ENCODE measurements at places on chromosomes 7 and 10.

GRCh38 chr7:20650782-20651181 lies 35.3 kb downstream of the ABCB5 start:
- no peak overlapping the region for H3K27ac ChIP-seq
- no peaks in the 10 kb centered on the region for H3K36me3 ChIP-seq
- no peak overlapping the region for H3K4me3 ChIP-seq
- H3K4me1 ChIP-seq: no peaks in the 10 kb centered on the region
- no peak for DNase-seq

GRCh38 chr7:17075601-17076255 lies 193.9 kb upstream of the AGR3 start:
- H3K27me3 ChIP-seq: no peaks in the 10 kb centered on the region
- no peak overlapping the region for H3K27ac ChIP-seq
- peak; percentile 57 for DNase-seq
- H3K4me3 ChIP-seq: no peak overlapping the region

DNA sequence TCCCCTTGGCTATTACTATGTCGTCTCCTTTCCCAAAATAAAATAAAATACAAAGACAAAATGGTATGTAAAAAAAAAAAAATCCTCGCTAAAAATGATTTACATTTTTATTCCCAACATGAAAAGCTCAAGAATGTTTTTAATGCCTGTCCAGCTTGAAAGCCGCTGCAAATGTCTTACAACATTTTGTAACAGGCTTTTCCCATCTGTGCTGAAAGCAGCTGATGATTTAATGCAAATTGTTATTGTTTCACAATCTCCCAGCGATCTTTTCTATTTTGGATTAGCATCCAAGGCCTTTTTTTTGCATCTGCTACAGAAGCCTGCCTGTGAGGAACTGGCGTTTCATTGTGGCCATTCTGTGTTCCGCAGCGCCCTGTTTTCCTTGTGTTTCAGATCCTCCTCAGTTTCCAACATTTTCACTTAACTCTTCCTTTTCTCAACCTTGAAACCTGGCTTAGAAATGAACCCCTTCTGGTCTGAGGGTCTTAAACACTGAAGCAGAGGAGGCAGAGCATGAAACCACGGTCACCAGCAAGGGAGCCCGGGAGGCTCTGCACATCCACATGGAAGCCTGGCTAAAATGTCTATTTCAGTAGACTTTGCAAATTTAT lies 712.1 kb downstream of the PARD3 start:
- DNase-seq: peak; percentile 87
- no peaks in the 10 kb centered on the region for H3K36me3 ChIP-seq
- peaks cover 13% of the 10 kb centered on the region for H3K4me1 ChIP-seq
- peak overlapping the region; percentile 77 for H3K27ac ChIP-seq

- H3K27ac ChIP-seq: no peak overlapping the region
- DNase-seq: no peak
- H3K4me3 ChIP-seq: no peak overlapping the region
- peaks cover 9% of the 10 kb centered on the region for H3K27me3 ChIP-seq
- H3K36me3 ChIP-seq: no peaks in the 10 kb centered on the region
Measured at GRCh38 chr7:50455658-50456057, 5.5 kb upstream of the FIGNL1 start.

- H3K4me1 ChIP-seq: no peaks in the 10 kb centered on the region
- no peak overlapping the region for H3K4me3 ChIP-seq
- no peaks in the 10 kb centered on the region for H3K27me3 ChIP-seq
- H3K36me3 ChIP-seq: no peaks in the 10 kb centered on the region
- H3K27ac ChIP-seq: no peak overlapping the region
- no peak for DNase-seq
Measured at GRCh38 chr7:71497256-71497946, 365.5 kb downstream of the GALNT17 start.

DNA sequence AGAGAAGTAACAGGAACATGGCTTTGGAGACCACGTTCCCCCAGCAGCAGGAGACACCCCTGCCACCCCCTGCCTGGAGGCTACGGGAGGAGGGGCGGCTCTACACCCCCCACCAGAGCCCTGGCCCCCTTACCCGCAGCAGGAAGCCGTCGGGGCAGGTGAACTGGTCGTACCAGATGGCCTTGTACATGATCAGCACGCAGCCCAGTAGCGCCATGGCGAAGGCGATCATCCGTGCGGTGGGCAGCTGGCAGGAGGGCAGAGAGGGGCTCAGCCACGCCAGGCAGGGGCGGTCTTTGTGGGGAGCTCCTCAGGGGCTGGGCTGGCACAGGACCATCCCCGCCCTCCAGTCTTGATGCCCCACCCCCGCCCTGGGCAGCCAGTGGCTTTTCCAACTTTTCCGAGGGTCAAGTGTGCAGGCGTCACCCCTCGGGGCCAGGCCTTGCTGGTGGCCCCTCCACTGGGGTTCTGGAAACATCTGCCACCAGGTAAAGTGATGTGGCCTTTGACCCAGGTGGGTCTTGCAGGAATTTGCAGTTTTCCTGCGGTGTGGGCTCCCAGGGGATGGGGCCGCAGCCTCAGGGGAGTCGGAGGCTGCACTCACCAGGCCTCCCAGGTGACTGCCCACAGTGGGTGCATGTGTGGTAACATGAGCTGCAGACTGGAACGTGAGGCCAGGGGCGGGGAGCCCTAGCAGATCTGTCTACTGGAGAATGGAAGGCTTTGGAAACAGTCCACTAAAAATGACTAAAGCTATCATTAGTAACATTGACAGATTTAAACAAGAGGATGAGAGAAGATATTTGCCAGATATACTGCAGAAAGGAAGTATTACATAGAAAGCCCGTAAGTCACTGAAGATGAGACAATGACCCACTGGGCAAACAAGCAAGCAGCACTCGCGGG lies 9.7 kb downstream of the CALY start:
- peaks cover 22% of the 10 kb centered on the region for H3K27me3 ChIP-seq
- peak; percentile 73 for DNase-seq
- H3K4me3 ChIP-seq: no peak overlapping the region
- H3K36me3 ChIP-seq: no peaks in the 10 kb centered on the region
- H3K27ac ChIP-seq: no peak overlapping the region

All from IMR-90 (cell line).